ENCODE measurements at places on chromosomes 7 and 10.

DNA sequence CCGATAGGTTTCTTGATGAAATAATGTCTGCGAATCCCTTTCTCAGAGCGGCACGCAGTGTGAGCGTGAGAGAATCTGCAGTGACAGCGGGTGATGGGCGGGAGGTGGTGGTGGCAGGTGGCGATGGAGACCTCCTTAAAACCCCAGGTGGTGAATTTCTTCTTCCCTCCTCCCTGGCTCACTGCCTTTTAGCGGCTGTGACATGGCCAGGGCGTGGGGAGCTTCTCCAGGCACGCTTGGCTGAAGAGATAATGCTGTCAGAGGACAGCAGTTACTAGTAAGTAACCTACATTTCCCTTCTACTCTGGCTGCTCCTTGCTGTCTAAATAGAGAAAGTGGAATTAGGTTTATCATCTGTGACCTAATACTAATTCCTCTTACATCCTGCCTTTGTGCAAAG, 141.4 kb upstream of the INSYN2A start:
- no peak for DNase-seq

DNA sequence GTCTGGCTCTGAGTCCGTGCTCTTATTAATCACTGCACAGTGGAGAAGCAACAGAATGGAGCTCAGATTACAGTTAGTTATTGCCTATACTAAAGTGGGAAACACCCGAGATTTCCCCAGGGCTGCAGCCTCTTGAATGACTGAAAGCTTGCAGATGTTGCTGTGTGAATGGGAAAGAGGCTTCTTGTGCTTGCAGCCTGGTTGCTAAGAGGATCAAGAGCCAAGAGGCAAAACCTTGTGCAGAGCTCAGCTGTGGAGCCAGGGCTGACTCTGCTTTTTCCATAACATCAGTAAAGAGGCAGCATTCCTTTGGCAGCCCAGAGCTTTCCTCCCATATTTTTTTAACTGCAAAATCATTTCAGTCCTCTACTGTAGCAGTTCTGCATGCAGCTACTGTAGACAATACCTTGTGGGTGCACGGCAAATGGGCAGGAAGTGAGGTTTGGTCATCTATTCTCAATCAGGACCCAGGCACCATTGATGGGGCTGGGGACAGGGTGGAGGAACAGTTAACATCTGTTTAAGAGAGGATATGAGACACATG, 86.5 kb downstream of the RALA start:
- DNase-seq, result no peak

GRCh38 chr10:55446441-55447002, 645.5 kb upstream of the PCDH15 start:
- no peak for DNase-seq

DNA sequence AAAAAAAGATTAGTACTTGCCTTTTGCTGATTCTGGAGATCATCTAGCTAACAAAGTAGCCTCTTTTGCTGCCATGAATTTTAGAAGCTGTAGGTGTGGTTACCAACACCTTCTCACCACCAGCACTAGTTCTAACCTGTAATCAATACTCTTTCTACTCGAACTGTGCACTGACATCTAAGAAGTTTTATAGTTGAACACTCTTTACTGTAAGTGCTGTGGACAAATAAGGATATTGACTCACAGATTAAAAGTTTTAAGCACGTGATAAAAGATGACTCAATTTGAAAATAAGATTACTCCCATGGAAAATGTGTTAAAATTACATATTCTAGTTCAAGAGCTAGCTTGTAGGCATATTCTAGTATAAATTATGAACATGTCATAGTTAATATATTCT, 89.9 kb downstream of the REEP3 start:
- DNase-seq, result no peak

DNA sequence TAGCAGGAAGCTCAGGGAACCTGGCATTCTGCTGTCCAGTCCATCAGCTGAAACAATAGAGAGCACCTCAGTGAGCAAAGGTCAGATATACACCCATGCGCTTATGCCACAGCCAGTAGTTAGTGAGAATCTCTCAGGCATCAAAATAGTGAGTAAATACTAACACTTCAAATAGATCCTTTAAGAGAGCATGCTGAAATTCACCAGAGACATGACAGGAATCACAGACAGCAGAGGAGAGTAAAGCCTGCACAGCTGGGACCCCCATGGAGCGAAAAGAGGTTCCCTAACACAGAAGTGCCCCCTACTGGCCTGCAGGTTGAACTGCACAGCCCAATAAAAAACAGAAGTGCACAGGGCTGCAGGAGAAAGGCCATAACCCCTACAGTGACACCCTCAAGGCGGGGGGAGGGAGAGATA, 57.6 kb upstream of the ANTXRL start:
- DNase-seq, result no peak

GRCh38 chr7:47846138-47846836, 102.0 kb downstream of the PKD1L1 start:
- no peak for DNase-seq

DNA sequence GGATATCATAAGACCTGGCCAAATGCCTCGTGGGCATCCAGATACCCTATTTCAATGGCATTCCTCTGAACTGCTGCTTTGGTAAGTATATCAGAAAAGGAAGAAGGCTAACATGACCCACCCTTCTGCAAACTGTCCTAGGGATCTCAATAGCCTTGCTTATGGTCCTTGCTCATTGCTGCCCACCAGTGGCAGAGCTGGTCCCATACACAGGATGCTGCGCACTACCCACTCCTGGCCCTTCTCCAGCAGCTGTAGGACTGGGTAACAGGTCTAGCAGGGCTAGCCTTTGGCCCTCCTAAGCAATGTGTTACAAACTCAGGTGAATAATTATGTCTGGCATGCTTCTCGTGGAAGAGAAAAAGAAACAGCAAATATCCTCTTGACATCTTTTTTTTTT, 72.5 kb downstream of the C10orf90 start:
- no peak for DNase-seq

- peak; percentile 47 for DNase-seq
Observed at GRCh38 chr10:17428351-17429097, 25.9 kb downstream of the ST8SIA6 start.

DNA sequence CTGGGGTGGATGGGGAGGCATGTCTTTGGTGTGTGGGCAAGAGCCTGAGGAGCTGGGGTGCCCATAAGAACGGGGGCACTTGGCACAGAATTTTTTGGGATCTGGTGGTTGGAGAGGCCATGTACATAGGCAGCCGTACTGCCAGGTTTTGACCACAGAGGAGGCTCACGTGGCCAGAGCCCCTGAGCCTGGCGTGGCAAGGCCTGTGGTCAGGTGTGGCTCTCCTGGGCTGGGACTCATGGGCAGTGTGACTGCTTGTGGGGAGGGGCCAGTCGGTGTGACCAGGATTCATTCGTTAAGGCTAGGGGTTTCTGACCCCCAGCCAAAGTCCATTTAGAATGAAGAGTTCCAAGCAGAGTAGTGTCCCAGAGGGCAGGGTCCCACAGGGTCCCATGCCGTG, 38.2 kb downstream of the AGAP3 start:
- DNase-seq, result no peak
